Type B pancreatic cell (in vitro differentiated cells): ENCODE measurements at places on chromosomes 12 and 14. TPM values are rescaled to one million over a fixed set of nuclear protein-coding genes. Genes with fewer than 3 reads are reported as not detected.

- no peak for DNase-seq
These were observed 97.8 kb downstream of the SEC23A start for GRCh38 chr14:39005044-39005880.

DNA sequence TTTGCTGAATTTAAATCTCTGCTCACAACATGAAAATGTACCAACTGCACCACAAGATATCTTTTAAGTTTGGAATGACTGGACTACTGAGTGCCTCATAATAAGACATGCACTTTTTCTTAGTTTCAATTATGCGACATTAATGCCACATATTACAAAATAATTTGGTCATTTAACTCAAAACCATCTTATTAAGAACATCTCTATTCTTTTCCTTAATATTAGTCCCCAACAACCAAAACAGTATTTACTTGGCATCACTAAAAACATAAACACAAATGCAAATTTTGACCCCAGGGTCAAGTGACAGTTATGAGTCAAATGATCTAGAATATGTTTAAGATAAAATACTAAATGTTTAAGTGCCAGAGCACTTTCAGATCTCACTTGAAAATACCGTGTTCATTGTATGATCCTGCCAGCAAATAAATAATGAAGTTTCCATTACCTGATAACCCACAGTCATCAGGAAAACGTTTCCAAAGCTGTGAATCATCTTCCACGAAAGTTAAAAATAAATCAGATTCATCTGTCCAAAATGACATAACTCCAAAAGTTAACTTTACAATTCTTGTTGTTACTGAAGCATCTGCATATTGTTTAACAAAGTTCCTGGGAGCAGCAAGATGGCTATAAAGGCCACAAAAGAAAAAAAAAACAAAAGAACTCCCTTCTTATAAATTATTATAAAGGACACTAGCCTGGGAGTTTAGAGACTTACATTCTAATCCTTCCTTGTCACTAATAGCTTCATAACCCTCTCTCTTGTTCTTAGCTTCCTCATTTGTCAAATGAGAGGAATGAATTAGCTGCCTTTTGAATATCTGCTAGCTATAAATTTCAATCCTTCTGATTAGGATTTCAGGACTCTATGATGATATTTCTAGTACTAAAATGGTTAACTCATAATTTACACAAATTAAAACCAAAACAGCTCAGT lies 30.5 kb upstream of the AP4S1 start:
- DNase-seq = no peak

Gene KRT6C
- 0.19 and 0.31 TPM in 2 replicates for total RNA-seq

Gene MYO1H
- 0.72 and 0.79 TPM in 2 replicates for total RNA-seq

Gene MANSC1
- 16.8 and 77.1 TPM in 2 replicates for total RNA-seq

GRCh38 chr12:58593557-58594304 lies 326.6 kb downstream of the LRIG3 start:
- DNase-seq = no peak

DNA sequence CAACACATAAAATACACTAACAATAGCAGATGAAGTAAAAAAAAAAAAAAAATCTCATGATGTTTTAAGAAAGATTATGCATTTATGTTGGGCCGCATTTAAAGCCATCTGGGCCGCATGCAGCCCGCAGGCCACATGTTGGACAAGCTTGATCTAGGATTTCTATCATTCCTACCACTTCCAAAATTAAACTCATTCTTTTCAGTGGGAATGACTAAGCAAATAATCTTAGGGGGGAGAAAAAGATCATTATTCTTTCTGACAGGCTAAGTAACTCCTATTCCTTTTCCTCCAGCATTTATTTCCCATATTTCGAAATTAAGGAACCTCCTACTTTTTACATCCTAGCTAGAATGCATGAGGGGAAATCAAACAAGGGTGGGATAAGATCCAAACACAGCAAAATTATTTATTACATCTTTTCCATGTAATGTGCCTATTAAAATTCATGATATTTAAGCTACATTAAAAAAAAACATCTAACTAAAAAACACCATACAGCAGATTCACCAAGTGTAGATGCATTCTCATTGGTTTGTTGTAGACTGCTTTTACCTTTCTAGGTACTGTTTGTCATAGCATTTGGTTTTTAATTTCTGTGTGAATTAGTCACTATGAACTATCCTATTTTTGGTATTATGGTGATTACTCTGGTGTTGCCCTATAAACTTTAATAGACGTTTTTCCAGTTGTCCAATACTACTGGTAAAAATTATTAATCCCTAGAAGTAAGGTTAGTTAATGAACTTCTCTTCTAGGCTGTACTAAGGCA lies 76.1 kb downstream of the RASSF8 start:
- DNase-seq = no peak

Gene MTERF2
- 8.9 and 16.0 TPM in 2 replicates for total RNA-seq
